ENCODE measurements at places on chromosomes 13 and 19.
A peak's percentile ranks its signal among the peaks of the same experiment; 100 is the strongest.

GRCh38 chr19:11265785-11266236, 3.5 kb upstream of the DOCK6 start:
- peak; percentile 53 for DNase-seq

GRCh38 chr13:72164811-72165210, 297.8 kb upstream of the DACH1 start:
- no peak for DNase-seq

DNA sequence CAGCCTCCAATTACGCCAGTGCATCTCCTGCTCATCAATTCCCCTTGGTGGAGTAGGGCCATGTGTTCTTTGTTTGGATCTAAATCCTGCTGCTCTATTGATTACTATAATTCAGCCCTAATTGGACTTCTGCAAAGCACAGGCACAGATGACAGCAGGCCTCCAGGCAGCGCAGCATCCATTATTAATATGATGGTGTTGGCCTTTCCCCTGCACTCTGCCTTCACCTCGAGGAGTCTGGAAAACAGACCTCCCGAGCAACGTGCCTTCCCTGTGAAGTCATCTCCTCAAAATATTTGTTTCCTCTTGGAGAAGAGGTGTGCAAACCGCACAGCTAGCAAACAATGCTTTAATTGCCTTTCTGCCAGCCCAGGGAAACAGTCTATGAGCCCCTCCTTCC, 92.5 kb downstream of the UQCRFS1 start:
- no peak for DNase-seq

DNA sequence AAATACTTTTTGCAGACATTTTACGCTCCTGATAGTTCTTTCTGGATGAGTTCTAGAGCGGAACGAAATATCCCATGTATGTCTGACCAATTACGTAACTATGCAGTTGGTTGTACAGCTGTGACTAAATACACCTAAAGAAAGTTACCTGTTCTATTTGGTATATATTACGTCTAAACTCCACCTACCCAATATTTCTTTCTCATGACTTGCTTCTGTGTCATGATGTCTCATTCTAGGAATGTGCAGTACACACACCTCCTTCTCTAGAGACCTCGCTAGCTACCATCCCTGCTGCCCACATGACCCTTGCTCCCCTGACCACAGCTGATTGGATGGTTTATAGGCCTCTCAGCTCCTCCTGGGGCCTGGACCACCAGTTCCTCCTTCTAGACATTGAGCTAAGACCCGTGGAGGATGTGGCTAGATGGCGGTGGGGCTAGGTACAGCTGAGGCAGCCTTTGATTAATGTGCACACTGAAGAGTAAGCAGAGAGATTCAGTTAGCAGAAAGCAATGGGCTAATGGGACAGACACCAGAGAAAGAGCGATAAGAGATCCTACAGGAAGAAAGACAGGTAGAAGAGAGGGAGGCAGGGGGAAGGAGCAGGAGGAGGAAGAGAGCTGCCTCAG, 422.1 kb downstream of the COG6 start:
- no peak for DNase-seq

- DNase-seq: no peak
Measured at GRCh38 chr19:2324220-2324948, 4.0 kb downstream of the LSM7 start.

GRCh38 chr19:16094360-16095070, 17.2 kb upstream of the RAB8A start:
- peak; percentile 7 for DNase-seq

- DNase-seq: no peak
Measured at GRCh38 chr13:33657274-33657673, 160.7 kb upstream of the RFC3 start.

DNA sequence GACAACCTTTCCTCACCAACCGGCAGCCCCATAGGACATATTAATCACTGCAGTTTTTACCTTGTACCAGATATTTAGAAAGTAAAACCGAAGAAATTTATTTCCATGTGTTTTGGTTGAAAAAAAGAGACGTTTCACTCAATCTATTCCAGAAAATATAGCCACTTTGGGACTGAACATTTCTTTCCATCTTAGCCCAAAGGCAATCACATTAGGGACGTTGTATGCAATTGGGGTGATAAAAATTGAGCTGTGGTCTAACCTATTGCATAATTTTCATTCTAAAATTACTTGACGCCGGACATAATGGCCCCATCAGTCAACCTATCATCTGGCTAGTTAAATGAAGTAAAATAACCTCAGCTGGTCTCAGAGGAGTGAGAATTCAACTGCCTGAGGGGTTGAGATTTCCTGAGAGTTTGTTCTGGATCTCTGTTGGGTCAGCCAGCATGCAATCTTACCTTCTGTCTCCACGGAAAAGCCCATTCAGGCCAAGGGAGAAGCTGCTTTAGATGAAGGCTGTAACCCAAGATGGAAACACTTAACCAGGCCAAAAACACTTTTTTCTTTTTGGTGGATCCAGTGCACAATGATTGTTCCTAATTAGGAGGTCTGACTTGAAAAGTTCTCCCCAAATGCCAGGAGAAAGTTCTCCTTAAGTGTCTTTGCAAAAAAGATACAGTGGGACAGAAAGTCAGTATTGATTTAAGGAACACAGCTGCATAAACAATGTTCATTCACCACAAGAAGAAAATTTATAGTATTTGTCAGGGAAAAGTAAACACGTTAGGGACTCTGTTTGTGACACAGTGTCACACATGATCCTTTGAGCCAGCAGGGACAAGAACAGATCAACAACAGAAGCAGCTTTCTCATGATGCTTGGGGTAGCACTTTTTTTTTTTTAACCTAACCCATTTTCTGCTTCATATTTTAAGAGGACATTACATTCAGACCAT, 34.1 kb downstream of the DLEU7 start:
- DNase-seq: no peak

DNA sequence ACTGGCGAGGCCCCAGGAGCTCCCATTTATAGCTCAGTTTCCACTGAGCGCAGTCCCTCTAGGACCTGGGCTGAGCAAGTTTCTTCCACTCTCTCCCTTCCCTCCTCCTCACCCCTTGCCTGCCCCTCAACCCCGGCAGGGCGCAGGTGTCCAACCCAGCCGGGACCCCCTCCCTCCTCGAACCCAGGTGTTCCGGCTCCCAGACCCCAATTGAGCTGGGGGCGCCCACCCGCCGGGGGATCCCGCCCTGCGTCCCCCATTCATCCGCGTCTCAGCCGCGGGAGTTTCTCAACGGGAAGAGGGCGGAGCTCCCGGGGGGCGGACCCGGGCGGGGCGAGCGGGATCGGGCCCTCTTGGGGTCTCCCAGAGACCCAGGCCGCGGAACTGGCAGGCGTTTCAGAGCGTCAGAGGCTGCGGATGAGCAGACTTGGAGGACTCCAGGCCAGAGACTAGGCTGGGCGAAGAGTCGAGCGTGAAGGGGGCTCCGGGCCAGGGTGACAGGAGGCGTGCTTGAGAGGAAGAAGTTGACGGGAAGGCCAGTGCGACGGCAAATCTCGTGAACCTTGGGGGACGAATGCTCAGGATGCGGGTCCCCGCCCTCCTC, at the start of gene KIRREL2:
KIRREL2 (plus strand) TSS at position 366 of the 604 bp plus-strand sequence; CDS start at position 575, 209 bp downstream.
- DNase-seq: no peak

GRCh38 chr19:6065685-6066374, 44.5 kb downstream of the RFX2 start:
- DNase-seq: no peak

DNA sequence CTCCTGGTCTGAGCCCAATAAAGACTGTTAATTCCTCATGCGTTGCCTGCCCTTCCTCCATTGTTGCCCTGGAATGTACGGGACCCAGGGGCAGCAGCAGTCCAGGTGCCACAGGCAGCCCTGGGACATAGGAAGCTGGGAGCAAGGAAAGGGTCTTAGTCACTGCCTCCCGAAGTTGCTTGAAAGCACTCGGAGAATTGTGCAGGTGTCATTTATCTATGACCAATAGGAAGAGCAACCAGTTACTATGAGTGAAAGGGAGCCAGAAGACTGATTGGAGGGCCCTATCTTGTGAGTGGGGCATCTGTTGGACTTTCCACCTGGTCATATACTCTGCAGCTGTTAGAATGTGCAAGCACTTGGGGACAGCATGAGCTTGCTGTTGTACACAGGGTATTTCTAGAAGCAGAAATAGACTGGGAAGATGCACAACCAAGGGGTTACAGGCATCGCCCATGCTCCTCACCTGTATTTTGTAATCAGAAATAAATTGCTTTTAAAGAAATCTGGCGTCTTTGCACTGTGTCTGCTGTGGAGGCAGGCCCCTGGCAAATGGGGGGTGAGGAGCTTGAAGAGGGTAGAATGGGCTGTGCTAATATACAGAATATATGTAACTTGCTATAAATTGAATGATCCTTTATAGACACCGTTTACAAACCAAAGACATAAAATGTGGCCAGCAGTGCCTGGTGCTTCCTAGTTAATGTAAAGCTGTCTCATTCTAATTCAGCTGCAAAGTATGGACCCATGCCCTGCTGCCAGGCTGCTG, 4.2 kb upstream of the RPS11 start:
- peak; percentile 6 for DNase-seq

DNA sequence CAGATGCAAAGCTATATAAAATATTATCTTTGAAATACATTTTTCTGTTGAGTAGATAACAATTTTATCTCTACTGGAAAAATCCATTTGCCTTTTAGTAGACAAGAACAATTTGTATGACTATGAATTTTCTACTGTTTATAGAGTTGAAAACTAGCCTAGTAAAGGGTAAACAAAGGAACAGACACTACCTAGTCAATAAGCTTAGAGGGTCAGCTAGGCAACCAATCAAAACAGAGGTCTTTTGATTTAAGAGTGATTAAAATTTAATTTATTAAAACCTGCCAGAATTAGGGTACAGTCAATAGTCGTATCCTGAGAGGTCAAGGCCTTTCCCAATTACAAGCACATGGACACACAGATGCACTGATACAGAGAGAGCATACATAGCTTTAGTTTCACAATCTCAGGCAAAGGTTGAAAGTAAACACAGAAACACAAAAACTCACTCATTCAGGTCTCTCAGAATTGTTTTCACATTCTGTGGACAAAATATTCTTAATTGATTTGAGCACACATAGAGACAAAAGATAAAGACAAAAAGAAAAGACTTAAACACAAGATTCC, 24.5 kb upstream of the GPC6 start:
- DNase-seq: no peak

DNA sequence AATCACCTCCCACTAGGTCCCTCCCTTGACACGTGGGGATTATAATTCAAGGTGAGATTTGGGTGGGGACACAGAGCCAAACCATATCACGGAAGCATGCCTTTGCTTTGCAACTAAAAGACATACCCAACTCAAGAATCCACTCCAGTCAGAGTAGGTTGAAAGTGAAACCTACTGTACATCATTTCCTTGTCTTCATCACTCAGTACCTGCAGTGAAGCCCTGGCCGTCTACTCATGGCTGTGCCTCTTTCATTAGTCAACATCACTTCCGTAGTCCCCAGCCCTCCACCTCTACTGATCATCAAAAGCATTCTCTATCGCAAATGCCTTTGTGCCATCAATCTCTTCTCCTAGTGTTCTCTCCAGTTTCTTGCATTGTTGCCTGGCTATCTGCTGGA, 343.1 kb upstream of the ARGLU1 start:
- DNase-seq: no peak
